ENCODE measurements at places on chromosomes 5 and 9.

DNA sequence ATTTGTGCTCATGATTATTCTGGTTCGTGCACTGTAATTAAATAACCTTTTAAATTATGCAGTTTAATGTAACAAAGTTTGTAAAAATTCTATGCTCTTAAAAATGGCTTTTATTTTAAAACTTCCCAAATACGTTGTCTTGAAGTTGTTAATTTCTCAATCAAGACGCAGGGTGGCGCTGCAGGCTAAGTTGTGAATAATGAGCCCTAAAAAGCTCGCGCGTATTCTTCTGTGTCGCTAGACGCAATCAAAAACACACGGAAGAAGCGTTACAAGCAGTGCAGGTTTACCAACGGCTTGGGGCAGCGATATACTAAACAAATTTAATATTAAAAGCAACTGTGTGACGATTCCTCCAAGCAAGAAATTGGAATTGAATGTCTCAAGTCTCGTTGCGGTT lies at the start of gene PCDHB4:
Gene PCDHB4, plus strand, starts transcription at position 256 of the 400 bp plus-strand sequence. CDS start 181 bp downstream, outside the sequence.
- DNase-seq = no peak

GRCh38 chr5:106171132-106171531 lies 1499.6 kb downstream of the EFNA5 start:
- no peak for DNase-seq

GRCh38 chr9:133978226-133978898 lies 13.8 kb downstream of the VAV2 start:
- DNase-seq = no peak

- DNase-seq = no peak
These were observed 21.1 kb downstream of the TLE4 start for GRCh38 chr9:79592726-79593493.

DNA sequence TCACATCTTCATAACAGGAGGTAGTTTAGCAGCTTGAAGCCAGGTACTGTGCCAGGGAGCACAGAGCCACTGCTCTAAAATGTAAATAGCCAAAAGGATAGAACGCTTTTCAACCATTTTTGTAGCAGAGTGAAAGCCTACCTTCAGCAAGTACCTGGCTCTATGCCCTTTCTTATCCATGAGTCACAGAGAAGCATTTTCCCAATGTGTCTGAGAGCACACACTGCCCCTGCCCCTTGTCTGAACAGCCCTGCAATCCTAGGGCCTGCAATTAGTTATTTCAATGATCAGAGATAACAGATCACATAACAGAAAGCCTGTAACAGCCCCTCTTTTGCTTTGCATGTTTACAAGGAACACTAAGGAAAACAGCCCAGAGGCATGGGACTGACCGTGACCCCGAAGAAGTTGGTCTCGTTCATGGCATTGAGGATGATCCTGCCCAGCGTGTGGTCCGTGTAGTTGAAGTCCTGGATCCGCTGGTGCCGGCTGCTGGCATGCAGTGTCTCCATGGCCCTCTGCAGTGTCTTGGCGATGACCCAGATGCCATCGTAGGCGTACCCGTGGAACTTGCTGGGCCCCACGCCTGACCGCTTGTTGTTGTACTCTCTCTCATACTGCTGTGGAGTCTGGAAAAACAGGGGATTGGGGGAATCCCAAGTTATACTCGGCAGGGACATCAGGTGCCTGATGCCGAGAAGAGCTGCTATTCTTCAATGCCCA lies 198.3 kb upstream of the TBC1D2 start:
- DNase-seq = no peak

GRCh38 chr9:93198117-93198837 lies 14.3 kb downstream of the WNK2 start:
- DNase-seq = no peak

GRCh38 chr9:86488345-86488744 lies 134.1 kb upstream of the TUT7 start:
- no peak for DNase-seq

DNA sequence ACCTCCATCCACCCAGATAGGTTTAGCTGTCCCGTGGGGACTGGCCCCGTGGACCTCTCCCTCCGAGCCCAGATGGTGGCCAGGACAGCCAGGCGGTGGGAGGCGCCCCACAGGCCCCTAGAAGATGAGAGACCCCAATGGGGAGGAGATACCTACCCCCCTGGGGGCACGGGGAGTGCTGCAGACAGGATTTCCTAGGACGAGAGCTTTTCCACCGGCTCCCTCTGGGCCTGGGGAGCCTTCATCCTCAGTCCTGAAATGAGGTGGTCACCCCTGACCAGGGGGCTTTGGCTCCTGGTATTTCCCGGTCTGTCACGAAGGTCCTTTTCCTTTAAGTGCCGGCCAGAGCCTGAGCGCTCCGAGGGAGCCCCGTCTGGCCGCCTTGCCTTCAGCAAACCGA lies 46.8 kb downstream of the MRPL36 start:
- no peak for DNase-seq

DNA sequence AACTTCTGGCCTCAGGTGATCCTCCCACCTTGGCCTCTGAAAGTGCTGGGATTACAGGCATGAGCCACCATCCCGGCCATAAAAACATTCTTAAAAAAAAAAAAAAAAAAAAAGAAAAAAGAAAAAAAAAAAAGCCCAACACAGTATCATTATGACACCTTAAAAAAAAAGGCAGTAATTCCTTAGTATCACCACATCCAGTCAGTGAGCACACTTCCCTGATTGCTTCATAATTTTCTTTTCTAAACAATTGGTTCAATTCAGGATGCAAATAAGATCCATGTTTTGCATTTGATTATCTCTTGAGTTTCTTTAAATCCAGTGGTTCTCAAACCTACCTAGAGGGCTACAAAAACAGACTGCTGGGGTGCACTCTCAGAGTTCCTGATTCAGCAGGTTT lies 182.5 kb downstream of the CDK5RAP2 start:
- no peak for DNase-seq

DNA sequence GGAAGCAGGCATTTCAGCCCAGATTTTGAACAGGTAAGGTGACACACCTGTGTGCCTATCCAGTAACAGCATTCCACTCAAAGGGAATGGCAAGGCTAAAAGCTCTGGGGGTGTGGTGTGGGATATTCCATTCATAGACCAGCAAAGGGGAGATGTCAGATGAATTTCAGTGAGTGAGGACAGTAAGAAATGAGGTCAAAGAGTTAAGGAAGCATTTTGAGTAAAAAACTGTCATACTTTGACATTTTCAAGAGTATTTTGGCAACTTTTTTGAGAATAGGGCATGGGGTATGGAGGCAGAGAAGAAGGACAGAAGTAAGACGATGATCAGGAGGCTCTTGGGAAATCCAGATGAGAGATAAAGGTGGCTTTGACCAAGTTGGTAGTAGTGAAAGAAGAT lies 2.2 kb upstream of the ELOVL7 start:
- no peak for DNase-seq

GRCh38 chr5:141476132-141476911 lies 556 bp downstream of the PCDHGC3 start:
- DNase-seq = peak; percentile 60

DNA sequence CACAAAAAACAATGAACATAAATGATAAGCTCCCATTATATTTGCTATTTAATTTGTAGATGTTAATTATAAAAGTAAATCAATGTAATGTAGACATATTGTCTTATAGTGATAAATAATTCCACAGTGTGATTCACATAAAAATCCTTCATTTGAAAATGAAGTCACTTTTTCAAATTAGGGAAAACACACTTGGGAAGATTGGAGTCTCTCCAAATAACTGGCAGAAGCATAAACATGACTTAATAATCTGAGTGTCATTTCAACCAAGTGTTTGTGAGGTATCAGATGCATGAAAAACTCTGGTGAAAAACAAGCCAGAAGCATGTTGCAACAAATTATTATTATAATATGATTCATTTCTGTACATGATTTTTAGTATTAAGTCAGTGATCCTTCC lies 102.2 kb downstream of the CETN3 start:
- DNase-seq = no peak

- DNase-seq = no peak
These were observed 117.8 kb upstream of the MINAR2 start for GRCh38 chr5:129630101-129630500.

DNA sequence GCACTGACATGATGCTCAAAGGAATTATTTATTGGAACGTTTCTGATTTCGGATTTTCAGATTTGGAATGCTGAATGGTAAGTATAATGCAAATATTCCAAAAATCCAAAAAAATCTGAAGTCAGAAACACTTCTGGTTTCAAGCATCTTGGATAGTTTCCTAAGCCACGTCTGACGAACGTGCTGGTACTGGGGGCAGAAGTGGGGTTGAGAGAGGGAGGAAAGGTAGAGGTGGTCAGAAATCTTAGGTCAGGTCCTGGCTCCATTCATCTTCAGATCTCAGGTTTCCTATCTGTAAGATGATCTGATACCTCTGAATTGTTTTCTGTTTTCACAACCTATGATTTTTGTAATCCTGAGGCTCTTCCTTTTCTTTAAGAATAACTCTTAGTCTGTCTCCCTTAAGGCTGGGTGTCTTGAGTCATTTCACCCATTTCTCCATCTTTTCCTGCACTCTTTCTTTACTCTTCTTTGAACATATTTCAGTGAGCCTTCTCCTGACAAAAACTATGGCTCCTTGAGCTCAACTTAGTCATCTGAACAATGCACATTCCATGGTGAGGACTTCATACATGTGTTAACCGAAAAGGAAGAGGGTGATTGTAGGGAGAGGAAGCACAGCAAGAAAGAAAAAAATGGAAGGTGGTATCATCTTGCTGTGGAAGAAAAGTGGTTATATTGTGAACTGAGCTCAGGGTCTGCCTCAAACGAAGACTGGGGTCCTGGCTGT lies 3.3 kb downstream of the SGCD start:
- DNase-seq = no peak

DNA sequence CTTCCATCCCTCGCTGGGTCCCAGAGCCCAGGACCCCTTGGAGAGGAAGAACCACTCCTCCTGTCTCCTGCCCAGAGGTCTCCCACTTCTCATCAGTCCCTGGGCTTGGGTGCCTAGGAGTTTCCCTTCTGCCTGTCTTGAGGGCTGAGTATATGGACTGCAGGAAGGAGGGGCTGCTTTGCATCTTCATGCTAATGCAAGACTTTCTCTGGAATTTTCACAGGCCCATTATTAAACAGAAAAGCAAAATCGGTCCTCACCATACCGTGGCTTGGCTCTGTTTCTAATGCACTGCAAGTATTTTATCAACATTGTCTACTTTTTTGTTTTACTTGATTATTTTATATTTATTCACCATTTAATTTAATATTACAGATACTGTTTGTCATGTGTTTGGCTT lies 34.5 kb downstream of the TRIO start:
- no peak for DNase-seq

DNA sequence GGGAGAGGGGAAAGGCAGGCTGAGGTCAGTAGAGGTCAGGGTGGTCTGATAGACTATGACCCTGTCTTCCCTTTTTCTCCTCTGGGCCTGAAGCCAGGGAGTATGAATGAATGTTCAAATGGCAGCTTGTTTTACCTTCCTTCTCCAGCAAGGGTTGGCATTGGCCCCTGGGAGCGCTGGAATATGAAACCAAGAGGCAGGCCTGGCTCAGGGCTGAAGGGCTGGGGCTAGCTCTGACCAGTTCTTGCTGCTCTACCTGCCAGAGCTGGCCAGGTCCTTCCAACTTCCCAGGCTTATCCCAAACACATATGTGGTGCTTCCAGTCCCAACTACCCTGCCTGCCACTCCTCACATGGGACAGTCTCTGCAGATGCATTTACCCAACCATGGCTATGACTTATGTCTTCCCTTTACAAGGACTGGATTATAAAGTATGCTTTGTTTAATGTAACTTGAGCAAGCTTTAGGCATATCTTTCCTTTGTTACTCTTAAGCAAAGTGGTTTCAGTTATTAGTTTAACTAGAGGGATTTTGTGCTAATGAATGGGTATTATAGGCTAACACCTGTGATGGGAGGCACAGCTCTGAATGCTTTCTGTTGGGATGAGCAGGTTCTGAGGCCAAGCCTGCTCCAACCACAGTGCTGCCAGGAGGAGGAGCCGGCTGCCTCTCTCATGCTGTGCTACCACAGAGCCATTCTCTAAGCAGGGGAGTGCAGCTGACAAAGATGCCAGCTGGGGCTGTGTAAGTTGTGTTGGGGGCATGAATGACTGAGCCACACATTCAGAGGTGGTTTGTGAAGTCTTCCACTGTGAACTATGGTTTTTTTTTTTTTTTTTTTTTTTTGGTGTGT lies 6.1 kb downstream of the CCNI2 start:
- no peak for DNase-seq

- DNase-seq = no peak
These were observed 316.7 kb upstream of the CDH12 start for GRCh38 chr5:23169660-23170416.

DNA sequence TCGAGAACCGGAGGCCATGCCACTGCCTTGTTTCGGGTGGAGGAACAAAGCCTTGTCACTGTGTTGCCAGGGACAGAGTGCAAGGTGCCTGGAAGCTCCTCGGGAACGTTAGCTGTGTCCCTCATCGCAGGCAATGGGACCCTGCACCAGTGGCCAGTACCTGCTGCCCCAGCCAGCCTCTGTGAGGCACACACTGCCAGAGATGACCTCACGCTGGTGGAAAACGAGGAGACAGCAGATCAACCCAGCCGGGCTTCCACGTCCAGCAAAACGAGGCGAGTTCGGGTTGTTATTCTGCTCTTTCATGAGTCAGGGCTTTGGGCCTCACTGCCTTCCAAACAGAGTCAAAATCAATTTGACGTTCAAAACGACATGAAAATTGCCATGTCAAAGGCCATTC lies 104.1 kb downstream of the ADAMTS2 start:
- no peak for DNase-seq

GRCh38 chr5:132049093-132049492 lies 11.4 kb upstream of the IL3 start:
- DNase-seq = no peak

DNA sequence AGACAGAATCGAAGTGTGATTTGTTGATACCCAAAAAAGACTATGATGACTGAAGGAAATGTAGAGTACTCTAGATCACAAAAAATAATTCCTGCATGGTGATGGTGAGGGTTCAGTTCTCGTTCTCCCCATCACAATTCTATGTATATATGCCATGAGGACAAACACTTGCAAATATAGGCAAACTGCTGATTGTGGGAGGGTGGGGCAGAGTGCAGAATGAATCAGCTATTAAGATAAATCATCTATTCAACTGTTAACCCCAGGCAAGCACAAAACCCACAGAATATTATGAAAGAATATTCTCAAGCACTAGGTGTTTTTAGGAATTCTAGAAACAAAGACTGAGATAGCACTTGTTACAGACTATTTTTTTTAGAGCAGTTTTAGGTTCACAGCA lies 13.9 kb upstream of the UBLCP1 start:
- DNase-seq = no peak

DNA sequence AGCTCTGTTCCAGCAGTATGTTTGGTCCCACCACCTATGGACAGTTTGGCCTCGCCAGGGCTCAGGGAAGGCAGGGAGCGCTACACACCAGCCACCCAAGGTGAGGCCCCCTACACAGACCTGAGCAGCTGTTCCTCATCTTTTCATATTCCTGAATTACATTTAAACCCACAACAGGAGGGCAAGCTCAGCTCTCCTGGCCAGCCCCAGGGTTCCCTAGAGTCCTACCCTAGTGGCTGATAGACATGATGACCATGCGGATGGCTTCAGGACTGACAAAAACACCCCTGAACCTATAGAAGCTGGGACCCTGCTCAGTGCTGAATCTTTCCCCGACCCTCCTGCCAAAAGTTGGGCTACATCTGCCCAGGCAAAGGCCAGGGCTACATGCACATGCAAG lies 6.7 kb upstream of the FOXE1 start:
- no peak for DNase-seq

All from HTR-8/SVneo (cell line).